ENCODE measurements at places on chromosomes 7 and 10.

- DNase-seq, result no peak
Measured at GRCh38 chr10:11959966-11960365, 82.6 kb downstream of the UPF2 start.

DNA sequence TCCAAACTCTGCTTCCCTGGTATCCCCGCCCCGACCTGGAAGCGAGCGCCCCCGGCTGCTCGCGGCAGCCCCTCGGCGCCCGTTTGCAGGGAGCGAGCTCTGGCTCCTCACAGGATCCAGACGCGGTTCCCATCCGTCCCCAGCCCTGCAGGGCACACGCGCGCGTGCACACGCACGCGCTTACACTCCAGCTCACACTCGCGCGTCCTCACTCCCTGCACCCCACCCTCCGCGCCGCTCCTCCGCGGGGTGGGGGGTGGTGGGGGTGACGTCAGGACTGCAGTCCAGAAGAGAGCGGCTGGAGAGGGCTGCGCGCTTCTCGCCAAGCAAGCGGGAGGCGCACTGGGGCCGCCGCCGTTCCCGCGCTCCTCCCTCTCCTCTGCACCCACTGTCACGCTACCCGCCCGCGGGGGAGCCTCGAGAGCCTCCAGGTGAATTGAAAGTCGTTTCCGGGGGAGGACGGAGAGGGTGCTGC is 255.6 kb downstream of the OTUD1 start:
- DNase-seq, result no peak

- DNase-seq, result no peak
Measured at GRCh38 chr7:106599343-106599698, 61.6 kb downstream of the CCDC71L start.

DNA sequence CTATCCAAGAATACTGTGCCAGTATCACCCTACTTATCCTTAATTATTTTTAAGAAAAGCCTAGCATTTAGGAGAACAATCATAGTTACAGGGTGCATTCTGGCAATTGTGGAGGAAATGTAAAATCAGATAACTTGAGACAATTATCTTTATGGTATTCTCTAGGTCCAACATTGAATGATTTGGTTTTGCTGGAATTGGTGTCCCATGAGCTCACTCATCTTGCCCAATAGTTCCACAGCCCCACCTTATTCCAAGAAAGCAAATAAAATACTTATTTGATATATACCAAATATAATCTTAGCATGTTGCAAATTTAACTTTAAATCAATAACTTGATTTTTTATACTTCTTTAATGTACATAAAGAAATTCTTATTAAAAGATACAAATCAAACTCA is 65.3 kb downstream of the DGKB start:
- no peak for DNase-seq

GRCh38 chr10:60878224-60878623 is 65.8 kb downstream of the RHOBTB1 start:
- DNase-seq, result no peak
